CD4-positive, alpha-beta T cell treated with Interleukin-10 for 1 hour (primary cell): ENCODE measurements at places on chromosomes 2 and 18.

DNA sequence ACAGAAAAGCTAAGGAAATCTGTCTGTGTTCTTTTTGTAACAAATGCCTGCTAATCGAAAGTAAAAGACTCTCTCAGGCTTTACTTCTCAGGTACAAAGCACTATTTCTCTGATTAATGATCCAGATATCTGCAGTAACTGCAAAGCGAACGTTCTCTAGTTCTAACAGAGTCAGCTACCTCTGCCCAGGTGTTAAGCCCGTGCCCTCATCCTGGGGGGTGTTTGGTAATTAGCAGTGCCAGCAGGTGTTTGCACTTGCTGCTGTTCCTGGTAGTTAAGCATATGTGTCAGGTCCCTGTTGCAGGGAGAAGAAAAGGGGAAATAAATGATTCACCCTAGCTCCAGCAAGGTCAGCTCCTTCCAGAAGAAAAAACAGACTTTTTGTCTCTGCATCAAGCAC, 58.8 kb upstream of the CRIM1 start:
- no peak for DNase-seq

DNA sequence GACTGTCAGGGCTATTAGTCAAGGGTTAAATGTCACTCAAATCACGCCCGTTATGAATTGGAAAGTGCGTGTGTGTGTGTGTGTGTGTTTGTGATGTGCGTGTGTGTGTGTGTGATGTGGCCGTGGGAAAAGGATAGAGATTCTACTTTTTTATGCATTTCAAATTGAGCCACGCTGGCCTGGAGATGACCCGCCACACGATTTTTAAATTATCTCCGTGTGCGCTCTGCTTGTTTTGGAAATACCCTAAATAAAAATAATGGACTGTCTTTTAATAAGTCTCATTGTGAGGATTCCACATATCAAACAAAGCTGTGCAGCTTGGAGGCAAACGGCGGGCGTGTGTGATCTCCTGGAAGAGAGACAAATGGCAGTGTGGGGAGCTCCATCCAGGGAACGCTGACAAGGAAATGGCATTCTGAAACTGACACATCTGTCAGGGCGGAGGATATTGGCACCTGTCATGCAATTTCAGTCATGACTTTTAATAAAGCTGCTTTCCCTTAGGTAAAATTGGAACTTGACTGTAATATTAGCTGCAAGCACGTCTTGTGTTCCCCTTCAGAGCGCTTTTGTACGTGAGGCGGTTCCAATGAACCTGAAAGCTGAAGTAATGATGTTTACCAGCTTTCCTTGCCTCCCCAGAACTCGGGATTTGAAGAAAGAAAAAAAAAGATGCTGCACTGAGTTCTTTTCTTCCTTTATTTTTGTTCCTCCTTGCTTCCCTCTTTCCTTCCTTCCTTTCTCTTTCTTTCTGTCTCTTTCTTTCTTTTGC, 381.8 kb upstream of the SMIM21 start:
- DNase-seq, result no peak

DNA sequence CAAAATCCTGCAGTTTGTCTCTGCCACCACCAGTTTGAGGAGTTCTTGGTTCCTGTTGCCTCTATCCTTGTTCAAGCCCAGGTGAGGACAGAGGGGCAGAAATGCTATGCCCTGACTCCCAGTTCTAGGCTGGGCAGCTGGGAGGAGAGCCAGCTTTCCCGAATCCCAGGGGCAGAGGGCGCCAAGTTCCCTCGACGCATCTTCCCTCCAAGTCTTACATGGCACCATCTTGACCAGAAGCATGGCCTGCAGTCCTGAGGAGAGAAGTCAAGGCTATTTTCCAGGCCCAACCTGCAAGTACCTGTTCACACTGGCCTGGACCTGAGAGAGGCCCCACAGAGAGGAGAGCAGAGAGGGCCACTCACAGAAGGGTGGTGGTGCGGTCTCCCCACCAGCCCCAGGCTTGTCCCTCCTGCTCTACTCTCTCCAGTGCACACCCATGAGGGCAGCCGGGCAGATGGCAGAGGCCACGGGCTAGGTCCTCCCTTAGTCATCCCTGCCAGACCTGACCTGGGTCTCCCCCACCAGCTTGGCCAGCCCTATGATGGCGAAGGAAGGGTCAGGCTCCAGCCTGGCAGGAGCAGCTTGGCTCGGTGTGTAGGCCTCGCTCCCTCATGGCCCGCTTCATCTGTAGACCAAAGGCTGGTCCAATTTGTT, 115.7 kb upstream of the MSTN start:
- no peak for DNase-seq

- DNase-seq, result no peak
Observed at GRCh38 chr2:10257036-10257435, 45.7 kb upstream of the HPCAL1 start.

- no peak for DNase-seq
Observed at GRCh38 chr2:36165132-36165531, 190.4 kb upstream of the CRIM1 start.

- DNase-seq, result no peak
Observed at GRCh38 chr2:190646780-190647522, 1.9 kb upstream of the NAB1 start.

DNA sequence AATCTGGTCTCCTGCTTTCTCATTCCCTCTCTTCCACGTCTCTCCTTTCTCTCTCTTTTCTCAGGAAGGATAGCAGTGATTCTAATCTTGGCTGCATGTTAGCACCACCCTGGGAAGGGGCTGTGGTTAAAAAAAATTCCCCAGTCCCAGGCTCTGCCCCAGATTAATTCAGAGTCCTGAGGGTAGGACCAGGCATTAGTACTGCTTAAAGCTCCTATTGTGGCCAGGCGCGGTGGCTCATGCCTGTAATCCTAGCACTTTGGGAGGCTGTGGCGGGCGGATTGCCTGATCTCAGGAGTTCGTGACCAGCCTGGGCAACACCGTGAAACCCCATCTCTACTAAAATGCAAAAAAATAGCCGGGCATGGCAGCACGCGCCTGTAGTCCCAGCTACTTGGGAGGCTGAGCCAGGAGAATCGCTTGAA, 35.4 kb upstream of the EML4 start:
- no peak for DNase-seq

GRCh38 chr18:42242758-42243157, 287.7 kb downstream of the PIK3C3 start:
- no peak for DNase-seq

DNA sequence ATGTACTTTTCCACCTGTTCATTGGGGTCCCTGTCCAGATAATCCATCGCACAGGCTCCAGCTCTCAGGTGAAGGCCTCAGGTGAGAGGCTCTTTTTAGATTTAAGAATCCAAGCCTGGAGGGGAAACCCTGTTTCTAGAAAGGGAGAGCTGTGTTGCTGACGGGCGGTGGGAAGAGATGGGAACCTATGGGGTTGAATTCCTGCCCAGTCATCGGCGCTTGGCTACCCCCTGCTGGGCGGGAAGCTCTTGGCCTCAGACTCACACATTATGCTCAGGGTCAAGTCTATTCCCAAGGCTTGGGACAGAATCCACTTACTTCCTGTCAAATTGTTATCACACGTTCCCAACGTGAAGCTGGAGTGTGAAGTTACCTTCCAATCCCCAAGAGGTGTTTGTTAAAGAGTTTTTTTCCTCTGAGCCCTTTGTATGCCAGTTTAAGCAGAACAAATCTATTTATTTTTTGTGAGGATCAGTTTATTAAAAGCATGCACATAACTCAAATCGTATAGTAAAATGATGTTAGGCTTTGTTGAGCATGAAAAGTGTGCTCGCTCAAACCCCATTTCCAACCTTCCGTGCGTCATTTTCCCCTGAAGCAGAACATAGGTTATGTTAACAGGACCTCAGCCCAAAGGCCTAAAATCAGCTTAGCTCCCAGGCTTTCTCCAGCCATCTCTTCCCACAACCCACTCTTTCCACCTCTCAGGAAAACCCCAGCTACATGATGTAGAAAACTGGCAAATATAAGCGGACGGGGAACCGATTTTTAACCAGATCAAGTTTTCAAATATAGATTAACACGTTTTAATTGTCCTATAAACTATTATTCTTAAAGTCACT, 181.7 kb upstream of the ETAA1 start:
- no peak for DNase-seq

DNA sequence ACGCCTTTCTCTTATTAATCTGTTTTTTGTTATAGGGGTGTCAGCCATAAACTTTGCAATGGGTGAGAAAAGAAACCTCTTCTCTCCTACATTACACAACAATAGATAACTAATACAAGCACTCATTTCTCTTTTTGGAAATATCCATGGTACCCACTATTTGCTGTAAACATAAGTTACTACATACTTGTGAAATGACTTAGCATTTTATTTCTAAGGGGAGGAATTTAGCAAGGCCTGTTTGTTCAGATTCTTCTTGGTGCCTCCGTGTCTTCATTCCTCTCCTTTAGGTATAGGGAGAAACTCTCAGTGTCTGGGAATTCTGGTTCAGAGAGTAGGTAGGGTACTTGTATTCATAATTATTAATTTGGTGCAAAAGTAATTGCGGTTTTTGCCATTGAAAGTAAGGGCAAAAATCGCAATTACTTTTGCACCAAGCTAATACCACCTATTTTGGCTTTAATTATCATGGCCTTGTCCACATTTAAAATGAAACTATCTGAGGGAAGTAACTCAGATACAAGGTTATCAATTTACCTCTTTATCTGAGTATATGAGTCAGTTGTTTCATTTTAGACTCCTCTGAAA, 134.8 kb downstream of the MREG start:
- DNase-seq, result no peak

DNA sequence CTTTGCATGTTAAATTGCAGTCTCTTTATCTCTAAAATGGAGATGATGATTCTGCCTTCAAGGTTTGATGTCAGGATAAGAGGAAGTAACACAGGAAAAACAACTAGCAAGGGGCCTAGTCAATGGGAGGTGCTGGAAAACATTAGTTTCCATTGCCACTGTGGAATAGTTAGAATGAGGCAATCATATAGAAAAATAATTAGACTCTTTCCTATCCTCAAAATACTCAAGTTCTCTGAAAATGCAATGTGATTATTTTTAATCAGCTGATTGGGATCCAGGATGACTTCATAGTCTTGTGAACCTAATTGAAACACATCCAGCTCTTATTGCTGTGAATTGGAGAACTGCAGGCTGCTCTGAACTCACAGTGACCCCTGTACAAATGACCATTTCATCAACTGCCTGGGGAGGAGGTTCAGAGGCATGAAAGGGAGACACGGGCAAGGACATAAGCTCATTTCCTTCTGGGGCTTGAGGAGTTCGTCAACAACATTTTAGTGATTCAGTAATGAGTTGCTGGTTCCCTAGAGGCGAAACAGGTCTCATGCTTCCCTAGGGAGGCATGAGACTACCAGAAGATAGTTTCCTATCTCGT, 422.5 kb downstream of the LPIN1 start:
- no peak for DNase-seq

DNA sequence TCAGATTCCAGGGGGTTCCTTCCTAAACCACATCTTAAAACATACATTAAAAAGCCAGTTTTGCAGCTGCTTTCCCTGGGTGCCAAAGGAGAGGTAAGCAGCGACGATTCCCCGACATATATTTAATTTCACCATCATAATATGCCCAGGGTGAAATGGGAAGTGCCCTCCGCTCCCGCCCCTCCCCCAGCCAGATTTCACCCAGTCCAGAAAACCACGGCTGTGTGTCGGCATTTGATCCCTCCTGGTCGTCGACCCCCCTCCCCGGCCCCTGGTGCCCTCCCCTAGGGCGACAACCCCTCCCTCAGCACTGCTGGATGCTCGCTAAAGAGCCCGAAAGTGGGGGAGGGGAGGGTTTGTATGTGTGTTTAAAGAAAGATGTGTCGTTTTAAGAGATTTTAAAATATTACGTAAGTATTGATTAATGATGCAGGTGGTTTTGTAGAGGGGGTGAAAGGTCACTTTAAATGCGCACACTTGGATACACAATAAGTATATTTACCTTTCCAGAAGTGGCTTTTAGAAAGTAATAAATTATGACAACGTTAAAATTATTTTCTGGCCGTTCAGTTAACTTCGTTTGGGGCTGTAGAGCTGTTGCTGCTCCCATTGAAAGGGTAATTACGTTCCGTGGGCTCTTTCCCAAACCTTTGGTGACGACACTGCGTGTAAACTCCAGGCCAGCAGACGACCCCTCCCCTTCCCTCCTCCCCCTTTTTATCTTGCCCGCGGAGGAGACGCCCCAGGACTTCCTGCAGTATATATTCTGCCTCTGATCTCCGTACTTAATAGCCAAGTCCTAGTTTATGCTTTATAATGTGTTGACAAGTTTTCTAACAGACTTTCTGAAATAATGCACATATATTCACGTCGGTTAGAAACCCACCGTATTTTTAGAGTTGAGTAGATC, 3.4 kb upstream of the BCL11A start:
- no peak for DNase-seq

DNA sequence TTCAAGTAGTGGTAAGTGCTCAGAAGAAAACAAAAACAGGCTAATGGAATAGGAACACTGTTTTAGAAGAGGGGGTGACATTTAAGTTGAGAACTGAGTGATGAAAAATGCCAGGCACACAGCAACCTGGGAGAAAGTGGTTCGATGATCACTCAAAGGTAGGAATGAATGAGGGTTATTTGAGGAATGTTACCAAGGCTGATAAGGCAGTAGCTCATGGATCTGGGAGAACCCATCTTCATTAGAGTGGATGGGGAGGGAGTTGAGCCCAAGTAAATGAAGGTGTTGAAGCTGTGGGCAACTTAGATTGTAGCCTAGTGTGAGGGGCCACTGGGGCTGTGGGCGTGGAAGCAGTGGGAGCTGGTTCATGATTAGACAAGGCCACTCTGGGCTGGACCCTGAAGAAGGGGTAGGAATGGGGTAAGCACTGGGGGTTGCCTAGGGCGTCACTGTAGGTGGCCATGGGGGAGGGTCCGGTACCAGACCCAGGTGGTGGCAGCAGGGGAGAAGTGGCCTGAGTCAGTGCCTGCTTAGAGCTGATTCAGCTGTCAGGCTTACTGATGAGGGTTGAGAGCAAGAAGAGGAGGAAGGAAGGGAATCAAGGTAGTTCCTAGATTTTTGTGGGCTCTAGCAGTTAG, 22.5 kb upstream of the LYPD6B start:
- DNase-seq, result no peak

DNA sequence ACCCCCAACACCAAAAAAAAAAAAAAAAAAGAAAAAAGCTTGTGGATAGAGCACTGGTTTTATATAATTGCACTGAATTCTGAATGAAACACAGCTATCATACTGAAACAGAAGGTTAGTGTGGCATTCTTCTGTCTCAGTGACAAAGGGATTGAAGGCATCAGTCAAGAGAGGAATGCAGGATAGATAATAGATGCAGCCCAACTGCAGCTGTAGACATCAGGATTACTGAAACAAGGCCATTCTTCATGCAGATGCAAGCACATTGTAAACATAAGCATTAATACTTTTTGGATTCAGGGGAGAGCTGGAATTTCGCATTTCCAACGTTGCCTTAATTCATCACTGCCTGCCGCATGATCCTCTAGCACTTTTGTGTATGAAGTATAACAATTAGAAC, 897.4 kb upstream of the KLHL29 start:
- DNase-seq, result no peak
